GM10248 (cell line): ENCODE measurements at places on chromosomes 2 and 18.

GRCh38 chr2:233928594-233929351 is 11.6 kb downstream of the TRPM8 start:
- DNase-seq = no peak

DNA sequence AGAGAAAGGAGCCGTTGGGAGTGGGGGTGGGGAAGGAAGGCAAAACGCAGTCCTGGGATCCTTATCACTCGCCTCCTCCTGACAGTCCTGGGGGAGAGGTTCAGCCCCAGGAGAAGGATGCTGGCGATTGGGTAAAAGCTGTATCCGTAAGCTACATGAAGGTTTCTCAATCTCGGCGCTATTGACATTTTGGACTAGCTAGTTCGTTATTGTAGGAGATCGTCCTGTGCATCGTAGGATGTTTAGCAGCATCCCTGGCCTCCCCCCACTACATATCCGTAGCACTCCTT is 511 bp upstream of the TP53I3 start:
- no peak for DNase-seq

GRCh38 chr2:52128081-52128480 is 1096.1 kb upstream of the NRXN1 start:
- DNase-seq = no peak

GRCh38 chr2:44897406-44897805 is 44.1 kb upstream of the SIX3 start:
- DNase-seq = no peak

- no peak for DNase-seq
Measured at GRCh38 chr2:150441226-150441625, 46.2 kb downstream of the RND3 start.

GRCh38 chr2:25673300-25674076 is at the start of gene DTNB:
Gene DTNB, minus strand, starts transcription at chr2:25673577. Its CDS starts 20,917 bp downstream, at chr2:25652660.
- peak; percentile 91 for DNase-seq

DNA sequence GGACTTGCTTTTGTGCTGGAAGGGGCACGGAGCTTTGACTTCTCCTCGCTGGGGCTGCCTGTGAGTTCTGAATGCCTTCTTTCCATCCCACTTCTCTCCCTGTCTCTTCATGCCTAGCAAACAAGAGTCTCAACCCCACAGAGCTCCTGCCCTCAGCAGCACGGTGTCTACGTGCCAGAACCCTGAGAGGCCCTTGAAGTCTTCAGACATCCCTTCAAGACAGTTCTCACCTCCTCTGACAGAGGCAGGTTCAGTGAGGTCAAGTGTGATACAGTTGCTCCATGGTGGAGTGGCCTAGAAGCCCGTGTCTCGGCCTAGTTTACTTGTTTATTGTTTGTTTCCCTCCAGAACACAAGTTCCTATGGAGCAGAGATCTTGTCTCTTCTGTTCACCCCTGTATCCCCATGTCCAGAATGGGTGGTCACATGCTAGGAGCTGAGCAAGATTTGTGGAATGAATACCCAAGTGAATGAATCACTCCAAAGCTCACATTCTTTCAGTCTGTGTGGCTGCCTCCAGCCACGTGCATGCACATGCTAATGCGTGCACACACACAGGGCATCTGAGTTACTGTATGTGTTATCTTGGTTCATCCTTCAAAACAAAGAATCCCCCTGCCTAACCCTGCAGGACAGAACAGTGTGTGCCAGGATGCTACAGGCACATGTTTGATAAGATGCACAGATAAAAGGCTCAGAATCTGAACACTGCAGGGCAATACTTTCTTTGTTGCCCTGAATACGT is 391.6 kb downstream of the NBAS start:
- no peak for DNase-seq

GRCh38 chr2:241870611-241871537 is 1.3 kb downstream of the RTP5 start:
- DNase-seq = no peak

DNA sequence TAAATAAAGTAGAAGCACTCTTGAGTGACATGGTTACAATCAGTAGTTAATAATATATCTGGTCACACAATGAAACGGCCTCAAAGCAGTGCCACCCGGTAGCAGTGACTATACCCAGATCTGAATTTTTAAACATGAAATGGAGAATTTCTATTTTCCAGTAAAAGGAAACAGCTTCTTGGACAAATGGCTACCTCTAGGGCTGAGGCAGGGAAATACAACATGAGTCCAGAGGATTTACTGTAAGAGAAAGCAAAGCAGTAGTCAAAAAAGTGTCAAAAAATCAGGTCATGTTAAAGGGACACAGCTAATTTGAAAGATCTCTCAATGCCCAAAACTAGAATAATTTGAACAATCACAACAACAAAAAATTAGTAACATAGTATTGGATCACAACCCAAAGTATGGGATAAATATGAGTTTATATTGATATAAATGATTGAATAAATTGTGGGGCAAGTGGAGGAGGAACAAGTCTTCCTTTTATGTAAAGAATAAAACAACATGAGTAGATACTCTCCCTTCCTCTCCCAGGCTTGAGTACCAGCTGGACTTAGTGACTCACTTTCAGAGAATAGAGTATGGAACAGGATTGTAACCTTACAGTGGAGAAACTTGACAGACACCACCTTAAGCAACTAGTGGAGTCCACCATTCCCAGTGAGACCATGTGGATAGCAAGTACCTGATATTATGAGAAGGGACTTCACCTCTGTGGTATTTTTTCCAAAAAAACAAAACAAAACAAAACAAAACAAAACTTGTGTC is 180.8 kb downstream of the MBD2 start:
- no peak for DNase-seq

- DNase-seq = no peak
Measured at GRCh38 chr2:33903701-33904100, 304.6 kb upstream of the FAM98A start.
